G401 (cell line): ENCODE measurements at places on chromosomes 6 and 20. TPM values are rescaled to one million over a fixed set of nuclear protein-coding genes. Genes with fewer than 3 reads are reported as not detected.

TCP11 gene
- total RNA-seq = not detected in 2 replicates

TMEM200A gene
- total RNA-seq = not detected in 2 replicates

ULBP1 gene
- total RNA-seq = not detected in 2 replicates

PI3 gene
- total RNA-seq = not detected in 2 replicates

COX4I2 gene
- not detected in 2 replicates for total RNA-seq

NAPB gene
- total RNA-seq = 3.7 and 5.0 TPM in 2 replicates

SPATA2 gene
- 0.80 and 1.6 TPM in 2 replicates for total RNA-seq

LRRN4 gene
- not detected in 2 replicates for total RNA-seq

PLCB1 gene
- total RNA-seq = not detected in 2 replicates

FABP7 gene
- total RNA-seq = not detected in 2 replicates

BPIFB2 gene
- total RNA-seq = not detected in 2 replicates

TXLNB gene
- total RNA-seq = 0.03 TPM in 1 of 2 replicates, not detected in the other

FAM209B gene
- total RNA-seq = not detected in 2 replicates

FAM162B gene
- not detected in 2 replicates for total RNA-seq

CRISP3 gene
- not detected in 2 replicates for total RNA-seq

ZNF335 gene
- total RNA-seq = 7.2 and 11.1 TPM in 2 replicates

FGD2 gene
- 0.55 and 1.2 TPM in 2 replicates for total RNA-seq

MAS1 gene
- total RNA-seq = not detected in 2 replicates

TFAP2A gene
- 2.3 TPM in 1 of 2 replicates, not detected in the other for total RNA-seq
